ENCODE measurements at places on chromosomes 3 and 15. TPM values are rescaled to one million over a fixed set of nuclear protein-coding genes. Genes with fewer than 3 reads are reported as not detected.

Gene APEH
- 101 TPM for total RNA-seq

Gene GCSAM
- not detected for total RNA-seq

Gene CCDC80
- 606 TPM for total RNA-seq

Gene ACKR2
- total RNA-seq, result 0.15 TPM

Gene CACNA2D3
- total RNA-seq, result 0.59 TPM

Gene HIGD2B
- not detected for total RNA-seq

Gene TP63
- total RNA-seq, result not detected

Data from smooth muscle cell of the coronary artery (primary cell).